ENCODE measurements at places on chromosomes 11 and 22. TPM values are rescaled to one million over a fixed set of nuclear protein-coding genes. Genes with fewer than 3 reads are reported as not detected.

- DNase-seq: no peak
Measured at GRCh38 chr11:35242412-35243242, 103.7 kb downstream of the CD44 start.

GRCh38 chr22:19088866-19089595 lies 33.2 kb downstream of the DGCR2 start:
- no peak for DNase-seq

DNA sequence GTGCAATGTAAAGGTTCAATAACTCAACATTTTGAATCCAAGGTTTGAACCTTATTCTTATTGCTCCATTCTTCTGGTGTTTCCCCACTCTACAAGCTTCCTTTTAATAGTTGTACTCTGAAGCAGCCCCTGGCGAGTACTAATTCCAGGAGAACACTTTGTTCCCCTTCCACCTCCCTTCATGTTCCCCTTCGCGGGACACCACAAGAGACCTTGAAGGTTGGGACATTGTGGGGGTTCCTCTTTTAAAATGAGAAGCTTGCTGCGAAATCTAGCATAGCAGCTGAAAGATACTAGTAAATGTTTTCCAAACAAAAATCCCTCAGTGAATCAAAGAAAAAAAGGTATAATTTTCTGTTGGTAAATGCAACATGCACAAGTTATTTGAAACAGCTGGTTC lies 626.3 kb upstream of the LRRC4C start:
- DNase-seq: no peak

DNA sequence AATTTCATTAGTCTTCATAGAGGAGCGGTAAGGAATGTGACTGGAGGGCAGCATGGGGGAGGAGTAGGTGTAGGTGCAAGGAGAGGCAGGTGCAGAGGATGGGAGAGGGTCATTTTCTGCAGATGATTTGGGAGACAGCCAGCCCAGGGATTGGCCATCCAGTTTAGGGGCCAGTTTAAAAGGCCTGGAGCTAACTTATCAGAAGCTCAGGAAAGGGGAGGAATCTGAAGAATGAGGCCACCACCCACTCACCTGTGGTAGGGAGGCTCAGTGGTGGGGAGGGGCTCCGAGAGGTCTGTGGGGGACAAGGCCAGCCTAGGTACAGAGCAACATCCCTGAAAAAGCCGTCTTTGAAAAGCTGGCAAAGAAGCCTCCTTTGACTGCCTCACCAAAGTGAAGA lies 110.8 kb upstream of the TMEM45B start:
- DNase-seq: no peak

DNA sequence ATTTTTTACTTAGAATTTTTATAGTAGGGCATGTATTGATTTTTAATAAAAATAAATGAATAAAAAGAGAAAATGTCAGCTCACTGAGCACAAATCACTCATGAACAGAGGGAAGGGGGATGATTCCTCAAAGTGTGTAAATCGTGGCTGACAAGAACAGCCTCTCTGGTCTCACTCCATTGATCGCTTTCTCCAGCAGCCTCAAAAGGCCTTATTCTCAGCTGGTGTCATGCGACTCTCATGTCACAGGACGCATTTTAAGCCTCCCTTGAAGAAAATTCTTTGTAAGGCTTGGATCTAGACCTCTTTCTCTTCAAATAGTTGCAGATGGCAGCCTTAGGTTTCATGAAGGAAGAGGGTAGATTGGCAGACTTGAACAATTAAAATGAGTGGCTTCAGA lies 33.9 kb upstream of the SLC5A12 start:
- no peak for DNase-seq

DNA sequence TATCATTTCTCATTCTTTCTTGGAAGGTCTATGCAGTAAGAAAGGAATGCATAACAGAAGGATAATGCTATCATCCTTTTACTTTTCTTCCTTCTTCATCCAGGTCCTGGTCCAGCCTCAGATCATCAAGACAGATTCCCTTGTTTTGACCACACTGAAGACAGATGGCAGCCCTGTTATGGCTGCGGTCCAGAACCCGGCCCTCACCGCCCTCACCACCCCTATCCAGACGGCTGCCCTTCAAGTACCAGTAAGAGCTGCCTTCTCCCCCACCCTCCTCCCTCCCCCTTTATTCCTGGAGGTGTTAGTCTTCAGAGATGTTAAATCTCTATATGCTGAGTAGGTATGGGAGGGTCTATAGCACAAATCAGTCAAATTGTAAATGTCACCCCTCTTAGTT lies 37.9 kb downstream of the SREBF2 start:
- no peak for DNase-seq

DNA sequence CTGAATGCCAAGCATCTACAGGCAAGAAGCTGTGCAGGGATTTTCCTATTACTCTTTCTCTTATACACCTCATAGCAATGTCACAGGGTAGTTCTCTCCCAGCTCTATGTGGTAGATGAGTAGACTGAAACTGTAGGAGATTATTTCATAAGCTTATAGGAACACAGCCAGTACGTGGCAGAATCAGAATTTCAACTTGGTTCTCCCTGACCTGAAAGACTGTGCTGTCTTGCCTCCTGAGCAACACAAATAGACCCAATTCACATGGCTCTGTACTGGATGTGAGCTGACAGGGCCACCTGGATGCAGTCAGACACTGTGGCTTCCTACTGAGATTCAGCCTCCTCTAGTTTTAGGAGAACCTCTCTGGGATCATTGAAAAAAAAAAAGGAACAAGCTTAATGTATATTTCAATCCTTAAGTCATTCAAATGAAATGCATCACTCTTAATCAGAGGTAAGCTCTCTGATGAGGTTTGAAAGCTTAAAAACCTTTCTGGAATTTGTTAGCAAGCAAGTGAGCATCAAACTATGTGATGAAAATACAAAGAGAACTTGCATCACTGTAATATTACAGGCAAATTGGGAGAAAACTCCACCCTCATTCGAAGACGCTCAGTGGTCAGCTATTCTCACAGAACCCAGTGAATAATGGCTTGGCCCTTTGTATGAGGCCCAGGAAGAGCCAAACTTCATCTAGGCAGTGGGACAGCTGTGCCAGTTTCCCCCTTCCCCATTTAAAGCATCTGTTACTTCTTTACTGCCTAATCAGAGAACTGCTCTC lies 1039.3 kb downstream of the NTM start:
- DNase-seq: no peak

The MRGPRE gene
- total RNA-seq: not detected

The SMTNL1 gene
- total RNA-seq: not detected

DNA sequence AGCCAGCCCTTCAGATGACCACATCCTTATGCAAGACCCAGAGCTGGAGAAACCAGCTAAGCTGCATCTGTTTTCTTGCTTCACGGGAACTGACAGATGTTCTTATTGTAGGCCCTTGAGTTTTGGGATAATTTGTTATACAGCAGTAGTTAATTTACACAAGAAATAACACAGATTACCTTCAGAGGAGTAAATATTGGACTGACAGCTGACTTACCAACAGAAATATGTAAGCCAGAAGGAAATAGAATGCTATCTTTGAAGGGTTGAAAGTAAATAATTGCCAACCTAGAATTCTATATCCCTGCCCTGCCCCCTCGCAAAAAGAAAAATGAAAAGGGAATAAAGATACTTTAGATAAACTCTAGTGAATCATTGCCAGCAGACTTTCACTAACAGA lies 124.1 kb downstream of the WNT7B start:
- DNase-seq: no peak

The PHOX2A gene
- not detected for total RNA-seq

The VPS26B gene
- 15.7 TPM for total RNA-seq

GRCh38 chr22:23223569-23224317 lies 43.4 kb downstream of the BCR start:
- no peak for DNase-seq

DNA sequence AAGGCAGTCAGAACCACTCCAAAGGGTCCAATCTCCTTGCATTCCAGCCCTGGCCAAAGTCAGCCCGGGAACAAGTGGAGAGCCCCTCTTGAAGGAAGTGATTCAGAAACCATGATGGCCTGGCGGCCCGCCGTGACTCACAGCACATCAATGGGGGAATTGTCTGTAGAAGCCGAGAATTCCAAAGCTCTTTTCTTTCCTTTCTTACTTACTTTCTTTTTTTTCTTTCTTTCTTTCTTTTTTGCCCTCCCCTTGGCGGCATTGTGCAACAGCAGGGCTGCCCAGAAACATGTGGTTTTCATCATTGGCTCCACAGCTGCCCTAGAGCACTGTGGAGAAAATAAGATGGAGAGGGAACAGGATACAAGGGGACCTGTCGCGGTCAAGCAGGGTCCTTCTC lies 140.2 kb upstream of the TIMP3 start:
- peak; percentile 92 for DNase-seq

DNA sequence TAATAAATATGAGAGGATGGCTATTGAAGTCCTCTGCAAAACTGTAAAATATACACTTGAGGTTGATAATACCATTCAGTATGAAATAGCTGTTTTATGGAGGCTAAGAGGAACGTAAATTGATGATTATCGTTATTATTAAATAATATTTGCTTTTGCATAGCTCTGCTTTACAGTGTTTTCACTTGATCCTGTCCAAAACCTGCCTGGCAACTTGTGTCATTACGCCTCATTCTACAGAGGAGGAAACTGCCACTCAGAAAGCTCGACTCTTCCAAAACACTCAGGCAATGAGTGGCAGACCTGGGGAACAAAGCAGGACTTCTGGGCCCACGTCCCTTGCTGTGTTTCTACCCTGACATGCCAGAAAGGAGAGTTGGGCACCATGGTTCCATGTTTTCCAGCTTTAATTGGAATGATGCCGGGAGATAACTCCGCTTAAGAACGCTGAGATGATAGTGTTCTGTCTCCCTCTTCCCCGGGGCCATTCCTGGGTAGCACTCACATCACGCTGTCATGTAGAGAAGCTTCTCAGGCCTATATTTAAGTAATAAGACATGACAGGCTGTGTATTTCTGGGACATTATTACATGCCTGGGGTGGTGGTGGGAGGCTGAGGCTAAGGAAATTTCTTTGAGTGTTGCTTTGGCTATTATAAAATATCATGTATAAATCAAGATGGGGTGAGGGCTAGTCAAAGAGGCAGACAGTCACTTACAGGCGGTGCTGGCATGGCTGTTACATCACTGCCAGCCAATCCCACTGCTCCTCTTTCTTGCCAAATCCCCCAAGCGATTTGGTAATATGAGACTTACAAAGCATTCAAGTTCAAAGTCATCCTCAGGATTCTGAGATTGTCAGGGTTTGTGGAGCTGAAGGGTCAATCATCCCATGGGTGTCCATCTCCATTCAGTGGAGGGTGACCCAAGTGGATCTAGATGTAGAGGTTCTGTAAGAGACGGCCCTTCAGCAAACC lies 501.7 kb downstream of the INSC start:
- DNase-seq: no peak

The PDGFD gene
- total RNA-seq: 6.6 TPM

Data from SJSA1 (cell line).